Fibroblast of the aortic adventitia (primary cell): ENCODE measurements at places on chromosomes 16 and 17. TPM values are rescaled to one million over a fixed set of nuclear protein-coding genes. Genes with fewer than 3 reads are reported as not detected.

The DHRS7C gene
- total RNA-seq = not detected in 2 replicates

The TUBB3 gene
- 42.3 and 299 TPM in 2 replicates for total RNA-seq

The GNAO1 gene
- 0.09 TPM in 1 of 2 replicates, not detected in the other for total RNA-seq

The PRDM7 gene
- total RNA-seq = not detected in 2 replicates

The MYLK3 gene
- total RNA-seq = under 0.01 TPM in 1 of 2 replicates, not detected in the other

The IRX5 gene
- total RNA-seq = 0.27 and 2.5 TPM in 2 replicates
